NCI-H2107 (cell line): ENCODE measurements at places on chromosomes 2 and 18.

- no peak for DNase-seq
These were observed 995 bp downstream of the MBD5 start for GRCh38 chr2:148021886-148022285.

- no peak for DNase-seq
These were observed 33.9 kb downstream of the INO80C start for GRCh38 chr18:35463827-35464226.

GRCh38 chr2:136386046-136386445 is 268.1 kb upstream of the CXCR4 start:
- DNase-seq = no peak

GRCh38 chr2:242024751-242025355 is 155.3 kb downstream of the RTP5 start:
- no peak for DNase-seq

GRCh38 chr2:24123922-24124580 is 782 bp downstream of the FAM228B start:
- no peak for DNase-seq

DNA sequence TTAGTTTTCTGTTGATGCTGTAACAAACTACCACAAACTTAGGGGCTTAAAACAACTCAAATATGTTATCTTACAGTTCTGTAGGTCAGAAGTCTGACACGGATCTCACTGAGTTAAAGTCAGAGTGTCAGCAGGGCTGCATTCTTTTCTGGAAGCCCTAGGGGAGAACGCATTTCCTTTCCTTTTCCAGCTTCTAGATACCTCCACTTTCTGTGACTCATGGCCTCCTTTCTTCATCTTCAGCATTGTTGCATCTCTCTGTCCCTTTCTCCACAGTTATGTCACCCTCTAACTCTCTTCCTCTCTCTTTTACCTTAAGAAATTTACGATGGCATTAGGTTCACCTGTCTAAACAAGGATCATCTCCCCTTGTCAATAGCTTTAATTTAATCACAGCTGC is 13.3 kb upstream of the PPP4R1 start:
- DNase-seq = no peak

GRCh38 chr2:69977906-69978482 is 16.6 kb upstream of the ASPRV1 start:
- no peak for DNase-seq

DNA sequence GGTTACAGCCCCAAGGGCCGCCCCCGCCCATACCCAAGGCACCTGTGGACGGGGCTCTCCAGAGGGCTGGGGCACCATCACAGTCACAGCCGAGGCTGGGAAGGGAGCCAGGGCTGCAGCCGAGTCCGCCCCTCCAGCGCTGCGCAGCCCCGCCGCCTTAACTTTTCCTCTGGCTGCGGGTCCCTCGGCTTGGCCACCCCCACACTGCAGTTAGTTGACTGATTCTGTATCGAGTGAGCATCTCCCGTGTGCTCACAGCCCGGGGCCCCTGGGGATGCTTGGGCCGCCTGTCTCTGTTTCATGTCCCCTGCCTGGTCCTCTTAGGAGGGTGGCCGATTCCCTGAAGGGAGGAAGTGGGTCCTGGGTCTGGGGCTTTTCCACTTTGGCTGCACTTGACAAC is 33.7 kb downstream of the EMILIN2 start:
- no peak for DNase-seq

DNA sequence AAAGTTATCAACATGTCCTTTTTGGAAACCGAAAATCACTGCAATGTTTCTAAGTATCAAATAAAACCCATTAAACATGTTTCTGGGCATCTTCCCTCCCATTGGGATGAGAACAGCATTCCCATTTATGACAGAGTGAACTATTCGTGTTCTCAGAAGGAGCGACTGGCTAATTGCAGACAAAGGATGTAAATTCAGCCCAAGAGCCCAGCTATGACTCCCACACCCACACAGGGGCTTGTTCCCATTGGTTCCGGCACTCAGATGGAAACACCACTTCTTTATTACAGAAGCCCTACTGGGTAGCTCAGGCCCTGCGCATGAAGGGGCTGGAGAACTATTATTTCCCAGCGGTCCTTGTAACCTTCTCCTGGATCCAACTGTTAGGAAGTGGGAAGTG is 16.6 kb upstream of the NPAS2 start:
- DNase-seq = no peak

GRCh38 chr18:64749884-64750283 is 601.0 kb upstream of the LINC00305 start:
- no peak for DNase-seq

DNA sequence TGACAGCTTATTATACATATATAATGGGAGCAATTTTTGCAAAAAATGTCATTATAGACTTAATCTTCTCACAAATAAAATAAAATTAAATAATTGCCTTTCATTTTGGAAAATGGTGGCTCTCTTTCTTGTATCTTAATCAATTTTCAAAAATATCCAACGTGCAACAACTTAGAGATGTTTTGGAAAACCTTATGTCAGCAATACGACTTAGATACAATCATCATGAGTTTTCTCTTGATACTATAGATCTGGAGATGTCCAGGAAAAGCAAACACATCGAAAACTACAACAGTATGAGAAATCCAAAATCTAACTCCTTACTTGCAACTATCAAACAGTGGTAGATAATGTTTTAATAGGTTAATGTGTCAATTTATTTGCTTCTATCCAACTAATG is 1529.0 kb downstream of the LRP1B start:
- DNase-seq = no peak

- no peak for DNase-seq
These were observed 21.0 kb upstream of the EDAR start for GRCh38 chr2:109009920-109010610.

DNA sequence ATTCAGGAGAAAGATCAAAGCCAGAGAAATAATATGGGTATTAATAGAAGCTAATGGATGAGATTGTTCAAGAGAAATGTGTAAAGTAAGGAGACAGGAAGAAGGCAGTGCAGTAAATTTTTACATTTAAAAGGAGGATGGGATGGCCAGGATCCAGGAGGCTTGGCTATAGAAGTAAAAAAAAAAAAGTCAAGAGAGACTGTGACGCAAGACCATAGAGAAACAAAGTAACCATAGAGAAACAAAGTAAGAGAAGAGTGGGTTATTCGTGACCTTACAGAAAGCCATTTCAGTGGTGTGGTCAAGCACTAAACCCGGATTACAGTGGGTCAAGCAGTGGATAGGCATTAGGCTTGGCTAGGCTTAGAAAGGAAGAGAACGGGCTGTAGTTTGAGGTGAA is 10.5 kb upstream of the FAM171B start:
- no peak for DNase-seq

GRCh38 chr2:222862106-222862908 is 1.5 kb downstream of the ACSL3 start:
- DNase-seq = peak; percentile 26

DNA sequence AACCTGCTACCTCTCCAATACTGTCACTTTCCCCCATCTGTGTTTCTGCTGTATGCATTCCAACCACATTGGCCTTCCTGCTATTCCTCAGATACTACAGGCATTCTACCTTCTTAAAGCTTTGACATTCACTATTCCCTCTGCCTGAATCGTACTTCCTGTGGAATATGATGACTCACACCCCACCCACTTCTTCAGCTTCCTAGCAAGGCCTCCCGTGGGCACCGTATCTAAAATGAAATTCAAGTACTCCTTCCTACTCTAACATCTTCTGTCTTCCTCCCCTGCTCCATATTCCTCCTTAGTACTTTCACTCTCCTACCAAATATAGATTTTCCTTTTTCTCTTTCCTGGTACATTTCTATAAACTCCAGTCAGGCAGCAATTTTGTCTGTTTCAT is 710.4 kb downstream of the RNF144A start:
- DNase-seq = no peak

- DNase-seq = peak; percentile 10
These were observed 35.7 kb downstream of the LYPD6 start for GRCh38 chr2:149365931-149366583.

DNA sequence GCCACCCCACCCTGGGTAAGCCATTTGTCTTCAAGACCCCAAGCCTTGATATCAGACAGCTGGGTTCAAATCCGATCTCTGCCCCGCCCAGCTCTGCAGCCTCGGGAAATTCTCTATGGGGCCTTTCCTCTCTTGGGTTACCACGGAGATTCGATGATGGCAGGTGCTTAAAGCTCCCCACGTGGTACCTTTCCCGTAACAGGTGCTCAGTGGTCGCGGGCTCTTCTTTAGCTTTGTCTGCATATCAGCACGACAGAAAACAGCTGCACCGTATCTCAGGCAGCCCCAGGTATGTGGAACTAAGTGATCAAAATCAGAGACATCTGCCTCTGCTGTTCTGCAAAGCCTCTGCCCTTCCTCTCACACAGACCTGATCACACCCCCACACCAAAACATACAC is 37.4 kb downstream of the TTC32 start:
- DNase-seq = no peak

DNA sequence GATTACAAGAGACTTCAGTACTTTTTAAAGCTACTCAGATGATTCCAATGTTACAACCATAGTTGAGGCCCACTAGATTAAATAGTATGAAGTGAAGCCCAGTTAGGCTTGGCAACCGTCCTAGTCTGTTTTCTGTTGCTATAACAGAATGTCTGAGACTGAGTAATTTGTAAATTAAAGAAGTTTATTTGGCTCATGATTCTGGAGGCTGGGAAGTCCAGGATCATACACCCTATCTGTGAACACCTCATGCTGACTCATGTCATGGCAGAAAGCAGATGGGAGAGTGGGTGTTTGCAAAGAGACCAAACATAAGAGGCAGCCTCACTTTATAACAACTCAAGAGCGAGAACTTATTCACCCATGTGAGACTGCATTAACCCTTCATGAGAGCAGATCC is 63.1 kb downstream of the CCDC150 start:
- DNase-seq = no peak

DNA sequence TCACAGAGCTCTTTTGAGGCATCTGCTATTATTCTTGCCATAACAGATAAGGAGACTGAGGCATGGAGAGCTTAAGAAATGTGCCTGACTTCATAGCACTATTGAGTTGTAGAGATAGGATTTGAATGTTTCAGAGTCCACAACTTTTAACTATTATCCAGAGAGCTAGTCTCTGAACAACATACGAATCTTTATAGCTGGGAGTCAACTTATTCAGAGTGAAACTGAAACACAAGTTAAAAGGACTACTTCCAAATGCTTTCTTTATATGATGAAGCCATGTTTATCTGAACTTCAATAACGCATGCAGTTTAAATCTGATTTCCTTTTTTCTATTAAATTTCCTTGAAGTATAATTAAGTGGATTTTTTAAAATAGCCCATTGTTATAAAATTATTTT is 268.8 kb downstream of the IKZF2 start:
- DNase-seq = no peak

GRCh38 chr2:214126135-214126534 is 284.7 kb upstream of the VWC2L start:
- no peak for DNase-seq

GRCh38 chr2:202353430-202353829 is 22.7 kb upstream of the BMPR2 start:
- no peak for DNase-seq

- no peak for DNase-seq
These were observed 35.6 kb upstream of the PNPT1 start for GRCh38 chr2:55729136-55729685.

DNA sequence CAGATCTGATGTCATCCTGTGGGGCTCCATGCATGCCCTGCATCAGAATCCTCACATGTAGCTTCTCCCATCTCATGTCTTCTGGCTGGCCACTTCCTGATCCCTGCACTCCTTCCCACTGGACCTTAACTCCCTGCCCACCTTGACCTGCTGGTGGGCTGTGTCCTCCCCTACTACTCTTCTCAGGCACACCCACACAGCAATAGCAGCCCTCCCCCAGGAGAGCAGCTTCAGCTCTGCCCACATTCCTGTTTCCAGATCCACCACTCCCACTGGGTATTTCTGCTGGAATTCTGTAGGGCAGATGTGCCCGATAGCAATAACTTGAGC is 137.0 kb upstream of the HS6ST1 start:
- DNase-seq = no peak

GRCh38 chr2:211132573-211132972 is 576.2 kb downstream of the CPS1 start:
- DNase-seq = no peak

DNA sequence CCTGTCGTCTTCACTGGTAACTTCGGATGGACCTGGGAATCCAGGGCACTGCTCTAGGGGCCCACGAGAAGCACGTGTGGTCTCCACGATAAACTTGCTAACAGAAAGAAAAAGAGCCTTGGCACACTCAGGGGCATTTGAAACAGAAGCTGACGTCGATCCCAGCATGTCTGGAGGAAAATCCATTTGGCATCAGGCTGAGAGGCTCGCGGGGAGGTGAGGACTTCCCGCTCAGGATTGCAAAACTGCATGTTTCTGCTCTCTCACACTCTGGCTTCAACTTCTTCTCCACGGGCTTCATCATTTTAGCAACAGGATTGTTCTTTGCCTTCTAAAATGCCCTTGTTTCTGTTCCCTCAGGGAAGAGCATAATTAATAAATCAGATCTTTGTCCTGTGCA is 181.7 kb upstream of the COPS8 start:
- DNase-seq = no peak
